ENCODE measurements at places on chromosomes 7 and 10. TPM values are rescaled to one million over a fixed set of nuclear protein-coding genes. Genes with fewer than 3 reads are reported as not detected.

IGFBP1 gene
- total RNA-seq = 0.49 TPM

CDK13 gene
- total RNA-seq = 50.8 TPM

CDC14C gene
- not detected for total RNA-seq

ZNF735 gene
- not detected for total RNA-seq

ACTL6B gene
- total RNA-seq = not detected

RNF148 gene
- total RNA-seq = not detected

IFIT3 gene
- total RNA-seq = 2.2 TPM

GRCh38 chr7:24127930-24128329 is 156.1 kb upstream of the NPY start:
- DNase-seq = no peak
- H3K4me1 ChIP-seq = no peaks in the 10 kb centered on the region
- H3K4me3 ChIP-seq = no peak overlapping the region
- no peak overlapping the region for H3K27ac ChIP-seq
- no peaks in the 10 kb centered on the region for H3K36me3 ChIP-seq
- H3K27me3 ChIP-seq = no peaks in the 10 kb centered on the region

DNA sequence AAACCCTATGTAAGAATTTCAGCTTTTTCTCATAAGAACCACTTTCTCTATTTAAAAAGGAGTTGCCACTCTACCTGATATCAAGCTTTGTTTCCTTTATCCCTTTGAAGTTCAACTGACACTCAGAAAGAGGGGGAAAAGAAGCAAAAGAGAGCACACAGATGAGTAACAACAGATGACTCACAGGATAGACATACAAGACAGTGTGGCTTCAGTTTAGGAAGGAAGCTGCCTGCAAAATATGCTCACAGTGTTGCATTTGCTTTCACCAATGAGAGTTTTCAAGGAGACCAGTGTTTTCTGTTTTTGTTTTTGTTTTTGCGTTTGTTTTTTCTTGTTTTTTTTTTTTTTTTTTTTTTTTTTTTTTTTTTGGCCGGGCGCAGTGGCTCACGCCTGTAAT is 1181.6 kb downstream of the DNAJB9 start:
- H3K27ac ChIP-seq = no peak overlapping the region
- no peaks in the 10 kb centered on the region for H3K27me3 ChIP-seq
- H3K4me3 ChIP-seq = no peak overlapping the region

- H3K4me1 ChIP-seq = peaks cover 9% of the 10 kb centered on the region
- no peak overlapping the region for H3K27ac ChIP-seq
- DNase-seq = no peak
- H3K27me3 ChIP-seq = no peaks in the 10 kb centered on the region
These were observed 47.2 kb downstream of the DNAJC12 start for GRCh38 chr10:67790534-67791408.

DNA sequence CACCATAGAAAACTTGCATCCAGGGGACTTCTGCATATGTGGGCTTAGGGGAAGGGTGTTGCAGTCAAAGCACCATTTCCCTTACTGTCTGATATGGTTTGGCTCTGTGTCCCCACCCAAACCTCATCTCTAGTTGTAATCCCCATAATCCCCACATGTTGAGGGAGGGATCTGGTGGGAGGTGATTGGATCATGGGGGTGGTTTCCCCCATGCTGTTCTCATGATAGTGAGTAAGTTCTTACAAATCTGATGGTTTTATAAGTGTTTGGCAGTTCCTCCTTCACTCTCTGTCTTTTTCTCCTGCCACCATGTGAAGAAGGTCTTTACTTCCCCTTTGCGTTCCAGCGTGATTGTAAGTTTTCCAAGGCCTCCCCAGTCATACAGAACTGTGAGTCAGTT is 177.4 kb downstream of the ADK start:
- no peaks in the 10 kb centered on the region for H3K27me3 ChIP-seq
- H3K4me1 ChIP-seq = no peaks in the 10 kb centered on the region
- no peak for DNase-seq

DNA sequence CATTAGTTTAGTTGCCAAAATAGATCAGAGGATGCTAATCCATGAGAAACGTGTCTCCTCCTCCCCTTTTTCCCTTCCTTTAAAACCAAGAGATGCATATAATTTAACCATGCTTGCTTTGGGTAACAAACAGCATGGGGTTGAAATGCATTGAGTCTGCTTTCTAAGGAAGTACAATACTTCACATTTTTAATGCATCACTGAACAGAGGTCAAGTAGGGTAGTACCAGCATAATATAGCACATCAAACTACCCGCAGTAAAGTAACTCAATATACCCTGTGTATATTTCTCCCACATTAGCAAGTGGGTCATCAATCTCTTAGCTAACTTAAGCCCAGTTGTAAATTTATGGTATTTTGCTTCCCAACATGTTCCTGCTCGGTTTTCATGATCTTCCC is 239.3 kb upstream of the SEMA3C start:
- H3K27me3 ChIP-seq = no peaks in the 10 kb centered on the region
- H3K27ac ChIP-seq = no peak overlapping the region
- no peak for DNase-seq

GRCh38 chr10:8043569-8044306 is 10.8 kb upstream of the GATA3 start:
- H3K27me3 ChIP-seq = peaks cover 98% of the 10 kb centered on the region
- H3K36me3 ChIP-seq = no peaks in the 10 kb centered on the region
- H3K27ac ChIP-seq = no peak overlapping the region
- no peak for DNase-seq
- peaks cover 10% of the 10 kb centered on the region for H3K4me1 ChIP-seq

- no peaks in the 10 kb centered on the region for H3K36me3 ChIP-seq
- H3K27ac ChIP-seq = no peak overlapping the region
These were observed 89.8 kb upstream of the AKR1E2 start for GRCh38 chr10:4736183-4736582.

DNA sequence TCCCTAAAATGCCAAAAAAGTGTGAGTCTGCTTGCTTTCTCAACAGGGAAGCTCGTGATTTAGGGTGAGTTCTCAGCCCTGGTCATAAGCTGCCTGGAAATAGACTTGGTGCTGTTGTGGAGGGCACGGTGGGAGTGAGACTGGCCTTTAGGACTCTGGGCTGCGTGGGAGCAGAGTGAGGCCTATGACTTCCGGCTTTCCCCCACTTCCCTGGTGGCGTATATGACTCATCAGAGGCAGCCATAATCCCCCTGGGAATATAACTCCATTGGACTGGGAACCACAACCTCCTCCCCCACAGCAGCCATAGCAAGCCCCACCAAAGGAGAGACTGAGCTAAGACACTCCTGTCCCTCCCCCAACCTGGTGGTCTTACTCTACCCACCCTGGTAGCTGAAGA is 95.0 kb downstream of the PON1 start:
- H3K27ac ChIP-seq = no peak overlapping the region
- no peaks in the 10 kb centered on the region for H3K27me3 ChIP-seq
- no peak for DNase-seq
- H3K36me3 ChIP-seq = no peaks in the 10 kb centered on the region

Data from gastrocnemius medialis (tissue), 4 donors.